Activated T-cell treated with anti-CD3 and anti-CD28 coated beads, Interleukin-2, amount 50 U/mL, for 4 hours (primary cell): ENCODE measurements at places on chromosomes 11 and 22. TPM values are rescaled to one million over a fixed set of nuclear protein-coding genes. Genes with fewer than 3 reads are reported as not detected.
A peak's percentile ranks its signal among the peaks of the same experiment; 100 is the strongest.

DNA sequence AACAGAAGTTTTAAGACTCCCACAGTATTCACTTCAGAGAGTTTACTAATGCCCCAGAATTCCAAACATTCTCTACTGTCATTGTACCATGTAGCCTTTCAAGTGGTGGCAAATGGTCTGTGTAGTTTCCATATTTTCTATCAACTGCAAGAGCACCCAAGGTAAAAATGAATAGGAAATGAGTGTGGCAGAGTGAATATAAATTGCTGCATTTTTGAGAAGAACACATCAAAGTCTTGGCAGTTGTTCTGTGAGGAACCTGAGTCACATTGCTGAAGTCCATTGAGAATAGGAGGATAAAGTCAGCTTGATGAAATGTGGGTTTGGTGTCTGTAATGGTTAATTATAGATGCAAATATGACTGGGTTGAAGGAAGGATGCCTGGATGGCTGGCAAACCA is 193.6 kb downstream of the AASDHPPT start:
- no peak for DNase-seq

GRCh38 chr11:30815619-30816018 is 229.5 kb upstream of the MPPED2 start:
- DNase-seq: no peak

DNA sequence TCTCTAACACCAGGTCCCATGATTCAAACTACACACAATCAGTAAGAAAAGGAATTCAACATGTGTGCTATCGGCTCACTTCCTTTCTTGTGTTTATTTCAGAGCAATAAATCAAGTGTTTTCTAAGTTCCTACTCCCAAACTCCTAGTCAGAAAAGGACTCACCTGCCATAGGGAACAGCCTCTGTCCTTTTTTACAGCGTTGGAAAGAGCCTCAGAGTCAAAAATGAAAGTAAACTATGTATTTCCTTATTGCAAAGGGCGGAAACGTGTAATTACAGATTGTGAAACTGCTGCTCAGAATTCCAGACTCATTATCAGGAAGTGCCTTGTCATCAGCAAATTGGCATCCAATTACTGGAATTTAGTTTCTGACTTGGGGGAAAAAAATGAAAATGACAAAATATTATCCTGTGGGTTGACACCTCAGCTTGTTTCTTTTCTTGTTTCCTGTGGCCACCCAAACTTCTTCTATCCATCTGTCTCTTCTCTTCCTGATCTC is at the start of gene CASP4:
Gene CASP4, minus strand, starts transcription at position 220 of the 501 bp plus-strand sequence. Its CDS starts 49 bp downstream, at position 171.
- DNase-seq: no peak

DNA sequence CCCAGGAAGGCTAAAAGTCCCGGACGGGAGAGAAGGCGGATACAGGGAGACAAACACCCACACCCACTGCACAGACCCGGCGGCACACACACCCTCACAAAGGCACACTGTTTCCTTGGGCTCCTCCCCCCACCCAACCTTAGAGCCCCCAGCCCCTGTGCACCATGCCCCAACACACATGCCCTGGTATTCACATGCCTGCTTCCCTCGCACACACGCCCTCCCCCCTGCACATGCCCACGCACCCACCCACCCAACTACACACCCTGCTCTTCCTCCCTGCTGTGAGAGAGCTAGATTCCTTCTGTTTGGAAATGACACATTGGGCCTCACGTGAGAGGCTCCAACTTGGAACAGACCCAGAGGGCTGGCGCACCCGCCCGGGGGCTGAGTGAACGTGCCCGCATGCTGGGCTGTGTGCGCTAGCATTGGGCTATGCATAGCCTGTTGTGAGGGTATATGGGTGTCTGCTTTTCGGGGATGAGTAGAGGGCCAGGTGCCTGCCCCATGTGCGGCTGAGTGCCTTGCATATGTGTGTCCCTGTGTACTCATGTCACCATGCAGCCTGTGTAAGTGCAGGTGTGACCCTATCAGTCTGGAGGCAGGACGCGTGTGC is 518 bp upstream of the CHRM1 start:
- DNase-seq: no peak

- DNase-seq: no peak
Observed at GRCh38 chr11:88105526-88105925, 69.7 kb downstream of the RAB38 start.

- DNase-seq: no peak
Observed at GRCh38 chr11:117492578-117493251, 165.1 kb downstream of the CEP164 start.

DNA sequence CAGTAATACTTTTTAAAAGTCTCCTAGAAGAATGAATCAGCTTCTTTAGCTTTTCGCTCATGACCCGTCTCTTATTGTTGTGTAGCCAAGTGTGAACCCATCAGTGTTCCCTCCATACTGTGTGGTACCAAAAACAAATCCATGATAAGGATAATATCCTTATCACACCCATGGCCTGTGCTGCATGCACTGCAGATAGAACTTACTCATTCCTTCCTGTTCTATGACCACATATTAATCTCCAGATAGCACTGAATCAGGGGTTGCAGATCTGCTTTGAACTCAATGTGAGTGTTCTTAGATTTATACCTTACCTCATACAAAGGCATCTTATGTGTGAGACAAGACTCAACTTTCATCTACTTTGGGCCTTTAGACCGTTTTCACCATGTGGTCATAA is 373.4 kb downstream of the JRKL start:
- DNase-seq: no peak

GRCh38 chr11:6598555-6598954 is 4.9 kb downstream of the RRP8 start:
- DNase-seq: no peak

- peak; percentile 75 for DNase-seq
Observed at GRCh38 chr11:78045851-78046485, 17.7 kb upstream of the THRSP start.

- no peak for DNase-seq
Observed at GRCh38 chr11:117564321-117564720, 232.7 kb downstream of the DSCAML1 start.

DNA sequence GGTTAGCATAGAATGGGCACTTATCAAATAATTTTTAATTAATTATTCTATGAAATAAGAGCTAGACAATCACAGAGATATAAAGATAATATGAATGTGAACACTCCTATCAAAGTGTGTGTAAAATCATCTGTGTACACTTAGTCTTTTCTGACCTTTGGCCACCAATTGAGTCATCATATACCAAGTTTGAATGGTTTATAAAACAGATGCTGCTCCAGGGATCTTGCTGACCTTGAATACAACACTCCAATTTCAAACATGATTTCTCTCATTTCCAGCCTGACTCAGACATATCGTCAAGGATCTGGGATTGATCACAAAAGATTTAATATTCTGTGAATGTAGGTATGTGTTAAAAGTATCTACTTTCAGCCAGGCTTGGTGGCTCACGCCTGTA is 2.9 kb upstream of the OR51V1 start:
- no peak for DNase-seq

DNA sequence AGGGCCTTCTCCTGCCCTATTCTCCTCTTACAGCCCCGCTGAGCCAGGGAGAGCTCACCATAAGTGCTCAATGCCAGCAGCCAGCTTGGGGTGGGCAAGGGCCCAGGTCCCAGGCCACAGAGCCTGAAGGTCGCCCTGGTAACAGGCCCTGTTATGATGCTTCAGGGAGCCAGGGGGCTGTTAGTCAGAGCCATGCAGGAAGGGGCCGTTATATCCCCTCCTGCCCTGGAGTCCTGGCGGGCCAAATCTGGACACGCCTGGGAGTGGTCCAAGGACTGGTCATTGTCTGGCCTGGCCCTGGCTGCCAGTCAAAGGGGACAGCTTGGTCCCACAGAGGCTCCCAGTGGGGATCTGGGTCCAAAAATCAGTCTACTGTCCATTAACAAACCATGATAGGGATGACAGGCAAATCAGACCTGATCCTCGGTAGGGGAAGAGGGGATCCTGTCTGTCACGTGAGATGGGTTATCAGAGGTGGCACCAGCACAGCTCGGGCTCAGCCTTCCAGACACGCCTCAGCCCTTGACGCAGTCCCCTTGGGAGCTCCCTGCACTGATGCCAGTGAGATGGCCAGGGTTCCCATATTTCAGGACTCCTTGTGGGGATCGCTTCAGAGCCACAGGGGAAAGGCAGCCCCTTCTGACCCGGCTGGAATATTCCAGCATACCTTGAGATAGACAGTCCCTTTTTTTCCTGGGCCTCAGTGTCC is 55.9 kb downstream of the LRRC32 start:
- no peak for DNase-seq

GRCh38 chr11:96595011-96595410 is 205.2 kb downstream of the JRKL start:
- DNase-seq: no peak

GRCh38 chr11:2980168-2980840 is 11.8 kb downstream of the NAP1L4 start:
- no peak for DNase-seq

- no peak for DNase-seq
Observed at GRCh38 chr22:44505796-44506354, 7.8 kb upstream of the RTL6 start.

DNA sequence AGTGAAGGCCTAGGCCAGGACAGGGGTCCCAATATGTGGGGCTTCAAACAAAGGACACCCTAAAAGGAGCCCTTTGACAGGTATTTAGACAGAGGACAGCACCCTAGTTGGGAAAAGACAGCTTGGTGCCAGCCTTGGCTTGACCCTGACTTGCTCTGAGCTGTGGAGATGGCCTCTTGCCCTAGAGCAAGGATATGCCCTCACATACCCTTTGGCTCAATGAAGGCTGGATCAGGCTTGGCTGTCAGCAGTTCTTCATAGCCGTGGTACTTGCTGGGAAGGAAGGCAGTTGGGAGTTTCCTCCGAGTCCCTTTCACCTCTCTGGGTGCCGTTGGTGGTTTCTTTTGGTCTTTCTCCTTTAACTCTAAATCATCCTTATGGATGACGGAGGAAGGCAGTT is 96.2 kb downstream of the RNF169 start:
- no peak for DNase-seq

DNA sequence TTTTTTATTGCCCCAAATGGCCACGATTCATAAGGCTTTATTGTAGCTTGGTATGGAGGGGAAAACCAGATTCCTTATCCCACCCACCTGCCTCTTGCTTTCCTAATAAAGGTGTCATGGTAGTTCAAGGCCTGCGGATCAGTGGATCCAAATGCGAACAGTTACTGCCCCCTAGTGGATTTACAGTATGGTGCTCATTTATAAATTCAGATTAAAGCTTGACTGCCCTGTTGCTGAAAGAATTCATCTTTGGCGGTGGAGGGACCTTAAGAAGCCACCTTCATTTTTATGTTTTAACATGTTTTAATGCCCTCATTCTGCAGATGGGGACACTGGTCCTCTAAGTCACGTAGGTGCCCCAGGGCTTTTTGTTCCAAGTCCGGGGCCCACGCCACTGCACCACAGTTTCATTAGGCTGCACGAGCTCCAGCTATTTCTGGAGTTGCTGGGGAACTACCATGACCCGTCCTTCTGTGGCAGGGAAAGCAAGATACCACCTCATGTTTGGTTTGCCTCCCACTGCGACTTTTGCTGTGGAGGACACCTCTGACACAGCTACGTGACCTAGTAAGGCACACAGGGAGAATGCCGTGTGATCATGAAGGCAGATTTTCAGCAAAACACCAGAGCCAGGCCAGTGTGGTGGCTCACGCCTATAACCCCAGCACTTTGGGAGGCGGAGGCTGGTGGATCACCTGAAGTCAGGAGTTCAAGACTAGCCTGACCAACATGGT is 15.6 kb upstream of the INCENP start:
- DNase-seq: no peak

GRCh38 chr11:102214623-102215022 is 102.7 kb upstream of the BIRC3 start:
- no peak for DNase-seq

GRCh38 chr11:96228910-96229309 is 114.1 kb downstream of the MAML2 start:
- DNase-seq: no peak

GRCh38 chr11:9639099-9639498 is 24.8 kb upstream of the SWAP70 start:
- DNase-seq: no peak

GRCh38 chr11:43955381-43956118 is 13.1 kb downstream of the C11orf96 start:
- DNase-seq: no peak

DNA sequence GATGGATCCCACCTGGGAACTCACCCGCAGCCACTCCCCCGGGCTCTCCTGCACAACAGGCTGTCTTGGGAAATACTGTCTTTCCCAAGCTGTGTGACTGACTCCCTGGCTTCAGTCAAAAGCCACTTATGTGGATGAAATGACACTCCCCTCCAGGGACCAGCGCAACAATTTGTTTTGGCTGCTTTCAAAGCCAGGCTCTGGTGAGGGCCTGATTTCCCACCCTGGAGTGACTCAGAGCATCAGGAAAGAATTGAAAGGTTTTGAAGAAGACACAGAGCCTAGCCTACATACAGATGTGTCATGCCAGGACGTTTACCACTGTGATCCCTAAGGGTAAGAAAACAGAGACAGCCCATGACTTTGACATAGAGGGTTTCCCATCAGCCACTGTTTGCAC is 550.5 kb downstream of the MIAT start:
- no peak for DNase-seq

GRCh38 chr11:17313349-17314231 is 37.1 kb downstream of the NUCB2 start:
- DNase-seq: no peak

GRCh38 chr11:64090806-64091516 is 55.2 kb downstream of the FLRT1 start:
- no peak for DNase-seq

DNA sequence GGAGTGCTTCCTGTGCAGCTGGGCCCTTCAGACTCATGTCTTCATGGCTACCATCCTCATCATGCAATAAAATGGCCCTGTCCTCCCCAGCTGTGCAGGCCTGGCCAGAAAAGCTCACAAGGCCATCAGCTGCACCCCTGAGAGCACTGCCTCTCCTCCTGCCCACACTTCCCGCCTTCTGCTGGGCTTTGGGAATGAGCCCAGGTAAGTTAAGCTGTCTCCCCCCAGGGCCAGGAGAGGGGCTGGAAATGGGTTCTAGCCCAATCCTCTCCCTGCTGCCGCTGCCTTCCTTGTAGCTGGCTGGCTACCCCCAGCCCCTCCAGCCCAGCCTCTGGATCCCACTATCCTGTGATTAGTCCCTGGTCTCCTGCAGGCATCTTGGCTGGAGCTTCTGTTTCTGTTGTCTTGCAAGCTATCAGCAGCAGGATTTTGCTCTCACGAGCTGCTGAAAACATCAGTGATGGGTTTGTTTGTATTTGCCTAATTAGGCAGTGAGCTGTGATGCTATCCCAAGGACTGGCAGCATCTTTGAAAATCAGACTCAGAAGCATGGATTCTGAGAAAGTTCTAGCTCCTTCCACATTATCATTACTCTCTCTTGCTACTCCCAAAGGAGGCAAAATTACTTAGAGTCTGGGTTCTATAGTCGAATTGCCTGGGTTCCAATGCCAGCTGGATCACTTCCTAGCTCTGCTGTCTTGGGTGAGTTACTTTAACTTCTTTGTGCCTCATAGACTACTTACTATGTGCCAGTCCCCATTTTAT is 168.1 kb downstream of the ST3GAL4 start:
- no peak for DNase-seq

- DNase-seq: no peak
Observed at GRCh38 chr11:8066036-8066910, 14.7 kb upstream of the TUB start.

PI4KA gene
- total RNA-seq: 64.1 TPM

ZBTB3 gene
- 6.9 TPM for total RNA-seq

SLC17A6 gene
- not detected for total RNA-seq

APOBEC3B gene
- total RNA-seq: 1.2 TPM

LUZP2 gene
- total RNA-seq: not detected

CHRNA10 gene
- total RNA-seq: 1.1 TPM

NLRP6 gene
- total RNA-seq: 0.33 TPM

BCO2 gene
- total RNA-seq: 1.1 TPM

PDE3B gene
- total RNA-seq: 17.8 TPM
